Vagina (tissue), 2 donors: ENCODE measurements at places on chromosomes 1 and 21.

DNA sequence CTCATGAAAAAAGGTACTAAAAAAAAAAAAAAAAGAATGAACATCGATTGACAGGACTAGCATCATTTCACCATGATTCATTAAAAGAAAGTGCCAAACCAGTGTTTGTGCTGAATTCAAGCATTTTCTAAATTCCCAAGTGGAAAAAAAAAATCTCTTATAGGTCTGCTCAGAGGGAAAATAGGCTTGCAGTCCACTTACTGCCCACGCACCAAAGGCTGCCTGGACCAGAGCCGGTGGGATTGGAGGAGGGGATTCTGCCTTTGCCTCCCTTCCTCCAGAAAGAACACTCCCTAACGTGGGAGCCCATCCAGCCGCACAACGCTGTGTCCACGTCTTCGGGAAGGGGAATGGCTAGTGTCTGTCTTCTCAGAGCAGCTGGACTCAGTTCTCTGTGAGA is 5.5 kb upstream of the TRAPPC10 start:
- no peak for DNase-seq
- H3K4me1 ChIP-seq = peaks cover 23% of the 10 kb centered on the region
- no peak overlapping the region for H3K4me3 ChIP-seq
- H3K27me3 ChIP-seq = no peaks in the 10 kb centered on the region
- peak overlapping the region; percentile 78 for H3K27ac ChIP-seq

DNA sequence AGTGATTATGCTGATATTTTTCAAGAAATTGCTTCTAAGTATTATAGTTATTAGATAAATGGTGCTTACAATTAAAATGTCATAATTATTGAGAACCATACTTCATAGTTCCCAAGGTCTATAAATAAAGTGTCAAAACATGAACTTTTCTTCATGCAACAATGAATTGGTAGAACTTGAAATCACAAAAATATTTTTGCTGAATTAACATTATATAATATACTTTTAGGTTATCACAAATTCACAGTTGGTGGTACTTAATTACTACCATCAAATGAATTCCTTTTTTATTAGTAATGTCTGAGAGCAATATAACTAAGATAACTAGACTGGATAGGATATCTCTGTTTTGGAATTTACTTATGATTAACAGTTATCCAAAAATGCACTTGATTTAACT is 4.7 kb downstream of the DNM3 start:
- H3K27ac ChIP-seq = no peak overlapping the region
- H3K4me3 ChIP-seq = no peak overlapping the region
- no peaks in the 10 kb centered on the region for H3K36me3 ChIP-seq

- no peak for DNase-seq
- peaks cover 47% of the 10 kb centered on the region for H3K4me1 ChIP-seq
- H3K27ac ChIP-seq = peak overlapping the region; percentile 13
- H3K27me3 ChIP-seq = no peaks in the 10 kb centered on the region
- no peaks in the 10 kb centered on the region for H3K36me3 ChIP-seq
Measured at GRCh38 chr1:156901966-156902915, 8.7 kb downstream of the PEAR1 start.

GRCh38 chr1:239719642-239720258 is 333.4 kb downstream of the CHRM3 start:
- no peaks in the 10 kb centered on the region for H3K4me1 ChIP-seq
- H3K36me3 ChIP-seq = no peaks in the 10 kb centered on the region
- no peak for DNase-seq
- H3K27ac ChIP-seq = no peak overlapping the region
- no peaks in the 10 kb centered on the region for H3K27me3 ChIP-seq

GRCh38 chr21:21204366-21204996 is 206.3 kb downstream of the NCAM2 start:
- H3K36me3 ChIP-seq = no peaks in the 10 kb centered on the region
- no peak for DNase-seq
- H3K4me3 ChIP-seq = no peak overlapping the region
- H3K27ac ChIP-seq = no peak overlapping the region
- no peaks in the 10 kb centered on the region for H3K27me3 ChIP-seq
- H3K4me1 ChIP-seq = no peaks in the 10 kb centered on the region

GRCh38 chr1:89800022-89800655 is 20.7 kb upstream of the LRRC8D start:
- H3K4me1 ChIP-seq = no peaks in the 10 kb centered on the region
- no peak overlapping the region for H3K4me3 ChIP-seq
- DNase-seq = no peak
- no peaks in the 10 kb centered on the region for H3K27me3 ChIP-seq

DNA sequence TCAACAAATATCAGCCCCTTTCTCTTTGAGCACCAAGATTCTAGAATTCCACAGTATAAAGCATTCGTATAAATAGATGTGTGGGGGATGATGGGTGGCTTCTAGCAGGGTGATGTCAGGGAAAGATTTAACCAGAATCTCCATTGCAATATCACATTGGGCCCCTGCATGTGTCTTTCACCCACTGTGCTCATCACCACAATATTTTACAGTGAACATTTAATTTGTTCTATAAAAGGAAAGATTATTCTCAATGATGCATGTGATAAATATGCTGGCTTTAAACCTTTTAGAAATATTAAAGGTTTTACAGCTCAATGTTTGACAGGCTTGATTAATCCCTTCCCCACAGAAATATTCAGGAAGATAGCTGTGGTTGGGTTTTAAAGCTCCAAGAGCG is 457.8 kb upstream of the DAB1 start:
- no peaks in the 10 kb centered on the region for H3K4me1 ChIP-seq
- no peak overlapping the region for H3K4me3 ChIP-seq
- H3K36me3 ChIP-seq = no peaks in the 10 kb centered on the region
- no peak for DNase-seq
- H3K27ac ChIP-seq = no peak overlapping the region

DNA sequence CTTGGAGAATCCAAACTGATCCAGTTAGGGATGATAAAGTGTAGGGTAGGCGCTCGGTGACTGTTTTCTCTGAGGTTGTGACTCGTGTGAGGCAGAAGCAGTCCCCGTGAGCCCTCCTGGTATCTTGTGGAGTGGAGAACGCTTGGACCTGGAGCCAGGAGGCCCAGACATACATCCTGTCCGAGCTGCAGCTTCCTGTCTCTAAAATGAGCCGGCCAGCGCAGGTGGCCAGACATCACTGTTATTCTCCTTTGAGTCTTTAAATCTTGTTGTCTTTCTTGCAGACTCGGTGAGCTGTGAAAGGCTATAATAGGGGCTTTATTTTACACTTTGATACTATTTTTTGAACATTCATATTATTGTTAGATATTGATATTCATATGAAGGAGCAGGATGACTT is 12.3 kb downstream of the PCSK9 start:
- no peaks in the 10 kb centered on the region for H3K36me3 ChIP-seq
- no peak overlapping the region for H3K4me3 ChIP-seq
- no peak for DNase-seq
- H3K27ac ChIP-seq = no peak overlapping the region
- no peaks in the 10 kb centered on the region for H3K27me3 ChIP-seq

DNA sequence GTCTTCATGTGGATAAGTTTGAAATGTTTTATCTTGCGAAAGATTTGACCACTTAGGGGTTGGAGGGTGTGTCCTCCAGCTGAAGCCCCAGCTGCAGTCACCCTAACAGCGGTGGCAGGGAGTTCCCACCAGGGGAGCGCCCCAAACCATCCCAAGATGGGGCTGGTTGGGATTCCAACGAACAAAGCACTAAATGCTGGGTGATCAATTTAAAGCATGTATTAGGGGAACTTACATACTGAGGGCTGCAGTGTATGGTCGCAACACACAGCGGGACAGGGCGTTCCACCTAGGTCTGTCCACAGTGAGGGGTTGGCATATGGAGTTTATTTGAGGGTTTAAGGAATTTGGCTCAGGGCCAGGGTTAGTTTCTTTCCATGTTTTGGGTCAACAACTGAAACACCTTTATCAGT is 26.3 kb downstream of the SLC37A1 start:
- no peak for DNase-seq
- H3K4me3 ChIP-seq = no peak overlapping the region
- H3K27me3 ChIP-seq = no peaks in the 10 kb centered on the region
- H3K36me3 ChIP-seq = no peaks in the 10 kb centered on the region

DNA sequence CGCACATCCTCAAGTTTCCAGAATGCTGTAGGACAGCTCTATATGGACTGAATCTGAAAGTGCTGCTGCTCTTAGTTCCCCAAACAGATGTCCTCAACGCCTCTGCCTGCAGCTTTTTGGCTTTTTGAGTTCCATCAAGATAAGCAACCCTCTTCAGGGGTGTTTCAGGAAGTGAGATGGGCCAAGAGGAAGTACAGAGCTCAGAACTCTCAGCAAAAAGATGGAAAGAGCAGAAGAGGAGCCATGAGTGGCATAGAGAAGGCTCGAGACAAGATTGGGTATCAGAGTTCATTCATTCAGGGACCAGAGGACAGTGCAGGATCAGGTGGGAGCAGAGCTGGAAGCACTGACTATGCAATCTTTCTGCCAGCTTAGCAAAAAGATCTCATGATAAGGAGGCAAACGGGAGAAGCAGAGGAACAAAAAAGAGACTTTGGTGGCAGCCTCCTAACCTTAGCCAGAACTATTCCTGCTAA is at the start of the genes ADORA3 and TMIGD3:
Gene ADORA3, minus strand, starts transcription at position 49 of the 476 bp plus-strand sequence. CDS start 279 bp downstream, outside the sequence.
Gene TMIGD3, minus strand, starts transcription at position 49 of the 476 bp plus-strand sequence. CDS start 279 bp downstream, outside the sequence.
- H3K27ac ChIP-seq = no peak within 1 kb of the TSS
- no peaks in the 10 kb centered on the region for H3K36me3 ChIP-seq
- no peak for DNase-seq

- H3K36me3 ChIP-seq = no peaks in the 10 kb centered on the region
- H3K4me3 ChIP-seq = no peak overlapping the region
- H3K27me3 ChIP-seq = no peaks in the 10 kb centered on the region
Measured at GRCh38 chr1:193402037-193402436, 215.6 kb upstream of the B3GALT2 start.

- no peak for DNase-seq
- H3K27me3 ChIP-seq = no peaks in the 10 kb centered on the region
- H3K36me3 ChIP-seq = no peaks in the 10 kb centered on the region
- H3K4me3 ChIP-seq = no peak overlapping the region
- H3K4me1 ChIP-seq = no peaks in the 10 kb centered on the region
Measured at GRCh38 chr1:78340006-78340405, 150.8 kb upstream of the PTGFR start.

DNA sequence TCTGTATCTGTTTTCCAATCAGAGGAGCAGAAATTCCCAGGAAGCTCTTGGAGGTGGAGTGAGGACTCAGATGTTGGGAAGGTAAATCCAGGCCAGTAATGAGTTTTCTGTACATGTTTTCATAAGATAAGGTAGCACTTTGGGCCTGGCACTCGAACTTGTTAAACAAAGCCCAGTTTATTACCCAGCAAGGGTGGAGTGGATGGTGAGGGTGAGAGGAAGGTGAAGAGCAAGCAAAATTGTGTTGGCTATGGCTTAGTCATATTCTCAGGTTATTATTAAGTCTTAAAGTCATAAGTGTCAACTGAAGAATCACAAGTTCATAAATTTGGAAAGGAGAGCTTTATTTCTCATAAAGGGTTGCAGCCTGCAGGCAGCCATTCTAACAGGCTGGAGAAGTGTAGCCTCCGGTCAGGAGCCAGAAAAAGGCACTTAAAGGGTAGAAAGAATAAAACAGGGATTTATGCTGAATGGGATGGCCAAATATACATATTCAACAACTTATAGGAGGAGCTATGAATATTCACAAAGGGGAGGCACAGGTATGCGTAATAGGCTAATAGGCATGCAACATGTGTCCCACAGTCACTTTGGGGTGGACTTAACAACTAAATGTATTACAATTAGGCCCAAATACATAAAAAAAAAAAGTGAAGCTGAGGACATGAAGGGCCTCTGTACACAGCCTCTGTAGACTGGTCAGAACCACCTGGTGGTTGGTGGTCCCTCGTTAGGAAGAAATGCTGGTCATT is 523.9 kb downstream of the LMO4 start:
- H3K27ac ChIP-seq = no peak overlapping the region
- no peaks in the 10 kb centered on the region for H3K4me1 ChIP-seq
- H3K27me3 ChIP-seq = no peaks in the 10 kb centered on the region
- H3K4me3 ChIP-seq = no peak overlapping the region

DNA sequence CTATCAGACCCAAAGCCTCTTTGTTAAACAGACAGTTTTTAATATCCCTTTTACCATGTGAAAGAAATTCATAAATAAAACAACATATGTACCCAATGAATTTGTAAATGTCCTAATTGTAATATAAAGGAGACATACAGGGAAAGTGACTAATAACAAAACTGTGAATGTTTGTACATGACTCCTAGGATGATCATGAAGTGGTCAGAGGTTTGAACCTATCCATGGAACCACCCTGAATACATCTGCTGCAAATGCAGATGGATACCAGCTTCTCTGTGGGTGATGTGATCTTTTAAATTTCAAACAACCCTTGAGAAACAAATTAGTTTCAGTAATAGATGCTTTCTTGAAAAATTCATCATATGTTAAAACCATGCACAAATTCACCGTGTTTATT is 16.7 kb upstream of the ACBD3 start:
- H3K36me3 ChIP-seq = no peaks in the 10 kb centered on the region
- DNase-seq = no peak
- no peak overlapping the region for H3K27ac ChIP-seq
- no peaks in the 10 kb centered on the region for H3K27me3 ChIP-seq
- H3K4me1 ChIP-seq = no peaks in the 10 kb centered on the region

DNA sequence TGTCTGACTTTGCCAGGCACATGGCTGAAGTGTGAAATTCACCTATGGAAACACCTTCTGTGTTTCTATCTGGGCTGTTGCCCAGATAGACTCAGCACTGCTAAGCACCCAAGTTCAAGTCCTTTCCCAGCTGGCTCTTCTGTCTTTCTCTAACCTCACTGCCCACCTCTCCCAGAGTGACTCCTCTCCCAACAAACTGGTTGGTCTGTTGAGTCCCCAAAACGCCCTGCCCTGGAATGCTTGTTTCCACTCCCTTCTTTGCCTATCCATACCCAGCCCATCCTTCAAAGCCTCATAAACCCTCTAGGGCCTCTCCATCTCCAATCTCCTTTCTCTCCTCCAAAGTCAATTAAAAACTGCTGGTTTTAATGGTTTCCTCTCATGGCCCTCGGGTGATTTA is 15.6 kb downstream of the PLXNA2 start:
- H3K36me3 ChIP-seq = no peaks in the 10 kb centered on the region
- no peak overlapping the region for H3K4me3 ChIP-seq
- no peak overlapping the region for H3K27ac ChIP-seq
- H3K4me1 ChIP-seq = peaks cover 46% of the 10 kb centered on the region
- no peak for DNase-seq
- no peaks in the 10 kb centered on the region for H3K27me3 ChIP-seq

DNA sequence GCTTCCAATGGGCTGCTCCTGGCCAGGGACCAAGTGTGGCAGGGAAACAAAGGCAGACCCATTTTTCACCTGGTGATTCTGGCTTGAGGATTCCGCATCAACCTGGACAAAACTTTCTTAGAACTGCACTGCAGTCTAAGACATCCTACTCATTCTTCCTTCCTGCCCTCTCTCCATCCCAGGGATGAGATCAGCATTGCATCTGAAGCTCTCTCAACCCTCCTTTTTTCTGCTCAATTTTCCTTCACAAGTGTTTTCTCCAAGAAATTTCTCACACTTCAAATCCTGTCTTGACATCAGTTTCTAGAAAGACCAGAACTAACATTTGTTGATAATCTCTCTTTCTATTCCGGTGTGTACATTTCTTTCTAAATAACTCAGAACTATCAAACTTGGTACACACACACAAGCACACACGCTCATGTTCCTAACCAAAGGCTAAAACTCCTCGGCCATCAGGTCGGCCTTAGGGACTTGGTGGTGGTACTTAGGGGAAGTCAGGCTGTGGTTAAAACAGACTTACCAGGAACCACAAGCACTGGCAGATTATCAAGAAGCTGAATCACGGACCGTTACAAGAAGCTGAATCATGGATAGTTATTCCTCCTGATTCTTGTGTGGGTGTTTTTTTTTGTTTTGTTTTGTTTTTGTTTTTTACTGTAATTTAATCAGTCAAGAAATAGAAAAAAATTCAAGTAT is 21.0 kb upstream of the CXADR start:
- DNase-seq = no peak
- H3K36me3 ChIP-seq = no peaks in the 10 kb centered on the region
- no peaks in the 10 kb centered on the region for H3K27me3 ChIP-seq
- peak overlapping the region; percentile 15 for H3K27ac ChIP-seq
- no peaks in the 10 kb centered on the region for H3K4me1 ChIP-seq
